ENCODE measurements at places on chromosomes 5 and 9.

- DNase-seq, result peak; percentile 51
Observed at GRCh38 chr9:128254855-128255759, 20.7 kb downstream of the GOLGA2 start.

GRCh38 chr9:85510830-85511504 lies 230.8 kb downstream of the AGTPBP1 start:
- no peak for DNase-seq

- no peak for DNase-seq
Observed at GRCh38 chr5:114305402-114306207, 56.3 kb upstream of the KCNN2 start.

GRCh38 chr5:172805736-172806255 lies 28.3 kb upstream of the ERGIC1 start:
- no peak for DNase-seq

DNA sequence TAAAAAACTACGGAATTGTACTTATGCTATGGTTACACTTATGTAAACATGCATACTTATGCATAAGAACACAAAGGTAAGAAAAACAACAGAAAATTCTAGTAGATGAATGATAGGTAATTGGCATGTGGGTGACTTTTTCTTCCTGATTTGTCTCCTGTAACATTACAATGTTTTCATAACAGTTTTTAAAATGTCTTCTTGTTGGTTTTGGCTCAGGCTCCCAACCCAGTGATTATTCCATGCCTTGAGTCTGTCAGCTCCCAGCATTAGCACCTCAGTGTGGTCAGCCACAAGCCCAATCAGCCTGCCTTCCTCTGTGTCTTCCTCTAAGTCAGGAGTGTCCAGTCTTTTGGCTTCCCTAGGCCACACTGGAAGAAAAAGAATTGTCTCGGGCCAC lies 7.9 kb upstream of the FOXE1 start:
- no peak for DNase-seq

- no peak for DNase-seq
Observed at GRCh38 chr5:139138809-139139208, 59.4 kb downstream of the SIL1 start.

- DNase-seq, result no peak
Observed at GRCh38 chr5:174903172-174903732, 178.9 kb downstream of the MSX2 start.

- DNase-seq, result no peak
Observed at GRCh38 chr9:111969622-111970021, 73.0 kb downstream of the UGCG start.

GRCh38 chr5:168772316-168772961 lies 193.3 kb upstream of the PANK3 start:
- DNase-seq, result no peak

DNA sequence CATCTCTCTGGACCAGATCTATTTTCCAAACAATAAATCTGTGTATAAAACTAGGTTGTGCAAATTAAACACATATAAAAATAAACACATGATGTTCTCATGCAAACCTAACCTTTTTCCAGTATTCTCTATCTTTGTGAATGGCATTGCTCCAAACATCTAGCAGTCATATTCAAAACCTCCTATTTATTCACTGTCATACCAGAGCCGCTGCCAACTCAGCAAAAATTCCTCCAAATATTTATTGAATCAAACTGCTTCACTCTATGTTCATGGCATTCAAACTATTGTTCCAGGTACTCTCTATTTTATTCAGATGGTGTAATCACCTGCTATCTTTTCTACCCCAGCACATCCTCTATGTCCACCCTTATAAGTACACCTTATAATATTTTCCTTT lies 652.1 kb upstream of the RIOK2 start:
- no peak for DNase-seq

DNA sequence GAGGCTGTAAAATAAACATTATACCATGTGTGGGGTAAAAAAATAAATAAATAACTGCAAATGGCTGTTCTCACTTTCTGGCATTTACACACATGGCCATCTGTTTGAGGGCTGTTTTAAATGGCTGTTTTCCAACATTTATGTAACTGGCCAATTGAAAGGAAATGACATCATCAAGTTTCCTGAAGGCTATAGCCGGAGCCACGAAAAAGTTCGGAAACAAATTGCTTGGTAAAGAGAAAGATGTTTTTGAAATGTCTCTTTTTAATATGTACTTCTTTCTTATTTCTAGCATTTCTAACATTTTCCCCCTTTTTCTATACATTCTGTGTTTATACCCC lies 95.4 kb upstream of the DAB2 start:
- no peak for DNase-seq

DNA sequence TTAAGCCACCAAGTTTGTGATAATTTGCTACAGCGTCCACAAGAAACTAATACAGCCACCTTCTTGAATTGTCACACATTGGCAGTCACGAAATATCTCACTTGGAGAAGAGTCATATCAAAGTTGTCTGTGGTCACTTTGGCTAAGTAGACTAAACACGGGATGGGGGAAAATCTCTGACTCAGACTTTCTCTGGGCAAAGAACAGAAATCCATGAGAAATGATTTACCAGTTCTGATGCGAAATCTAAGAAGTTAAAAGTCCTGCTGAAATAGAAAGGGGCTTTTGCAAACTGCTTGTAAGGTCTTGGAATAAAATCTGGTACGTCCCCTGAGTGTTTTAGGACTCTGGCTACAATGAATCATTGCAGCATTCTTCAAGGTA lies 158.4 kb downstream of the COL23A1 start:
- no peak for DNase-seq

- peak; percentile 22 for DNase-seq
Observed at GRCh38 chr5:139481122-139481533, 1.4 kb downstream of the STING1 start.

- DNase-seq, result no peak
Observed at GRCh38 chr5:89536020-89536419, 653.0 kb upstream of the MEF2C start.

- DNase-seq, result no peak
Observed at GRCh38 chr9:108270051-108270450, 585.7 kb downstream of the ACTL7B start.

- no peak for DNase-seq
Observed at GRCh38 chr9:109816490-109816889, 36.5 kb downstream of the PALM2AKAP2 start.

GRCh38 chr5:927172-928015 lies 34.7 kb downstream of the TRIP13 start:
- no peak for DNase-seq

DNA sequence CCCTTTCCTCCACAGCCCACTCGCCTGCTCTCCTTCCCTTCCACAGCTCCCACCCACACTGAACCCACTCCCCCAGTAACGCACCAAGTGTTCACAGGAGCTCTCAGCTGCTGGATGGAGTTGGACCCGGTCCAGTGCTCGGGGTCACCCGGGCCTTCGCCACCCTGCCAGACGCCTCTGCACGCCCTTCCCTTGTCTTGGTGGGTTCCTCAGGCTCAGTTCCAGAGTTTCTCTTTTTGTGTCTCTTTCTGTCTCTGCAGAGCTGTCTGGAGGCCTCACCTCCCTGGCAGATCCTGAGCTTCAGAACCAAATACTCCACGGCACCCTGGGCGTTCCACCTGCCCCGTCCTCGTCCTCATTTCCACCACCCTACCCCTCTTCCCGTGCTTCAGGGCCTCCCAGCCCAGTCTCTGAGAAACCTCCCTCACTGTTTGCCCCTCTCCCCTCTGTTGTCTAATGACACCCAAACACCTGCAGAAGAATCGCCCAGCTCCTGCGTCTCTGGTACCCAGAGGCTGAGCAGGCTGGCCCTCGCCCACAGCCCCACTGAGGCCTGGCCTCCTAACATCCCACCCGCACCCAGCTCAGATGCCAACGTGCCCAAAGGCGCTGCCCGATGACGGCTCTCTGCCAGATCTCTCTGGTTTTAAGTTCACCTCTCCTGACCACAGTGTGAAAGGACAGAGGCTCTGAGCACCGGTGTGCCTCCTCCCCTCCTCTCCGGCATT lies 74.3 kb downstream of the COL23A1 start:
- DNase-seq, result no peak

- no peak for DNase-seq
Observed at GRCh38 chr5:89471541-89471940, 588.6 kb upstream of the MEF2C start.

GRCh38 chr9:21505425-21506179 lies 23.5 kb upstream of the IFNE start:
- DNase-seq, result no peak

- DNase-seq, result no peak
Observed at GRCh38 chr5:141094481-141095262, at the start of gene PCDHB2. TSS of gene PCDHB2 (plus strand) at chr5:141094615. CDS start at chr5:141094791, 176 bp downstream.

- DNase-seq, result no peak
Observed at GRCh38 chr5:83354958-83355357, 116.6 kb upstream of the VCAN start.

DNA sequence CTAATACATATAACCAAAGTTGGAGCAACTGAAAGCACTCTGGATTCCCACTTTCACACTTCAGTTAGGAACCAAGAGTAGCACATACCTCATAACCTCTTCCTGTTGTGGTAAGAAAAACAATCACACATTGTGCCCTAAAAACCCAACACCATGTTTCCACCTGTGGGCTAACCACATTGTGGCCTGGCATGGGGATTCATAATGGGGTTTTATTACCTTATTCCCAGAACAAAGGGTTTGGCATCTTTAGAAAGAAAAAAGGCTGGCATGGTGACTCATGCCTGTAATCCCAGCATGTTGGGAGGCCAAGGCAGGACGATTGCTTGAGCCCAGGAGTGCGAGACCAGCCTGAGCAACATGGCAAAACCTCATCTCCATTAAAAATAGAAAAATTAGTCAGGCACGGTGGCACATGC lies 60.6 kb downstream of the HSD17B3 start:
- no peak for DNase-seq

- peak; percentile 58 for DNase-seq
Observed at GRCh38 chr5:150783422-150783928, 4.9 kb downstream of the SMIM3 start.

GRCh38 chr9:79616013-79616412 lies 44.2 kb downstream of the TLE4 start:
- no peak for DNase-seq

GRCh38 chr5:61689153-61689846 lies 357.2 kb downstream of the ZSWIM6 start:
- no peak for DNase-seq

- DNase-seq, result no peak
Observed at GRCh38 chr9:121268851-121269641, 1.1 kb downstream of the GSN start.

DNA sequence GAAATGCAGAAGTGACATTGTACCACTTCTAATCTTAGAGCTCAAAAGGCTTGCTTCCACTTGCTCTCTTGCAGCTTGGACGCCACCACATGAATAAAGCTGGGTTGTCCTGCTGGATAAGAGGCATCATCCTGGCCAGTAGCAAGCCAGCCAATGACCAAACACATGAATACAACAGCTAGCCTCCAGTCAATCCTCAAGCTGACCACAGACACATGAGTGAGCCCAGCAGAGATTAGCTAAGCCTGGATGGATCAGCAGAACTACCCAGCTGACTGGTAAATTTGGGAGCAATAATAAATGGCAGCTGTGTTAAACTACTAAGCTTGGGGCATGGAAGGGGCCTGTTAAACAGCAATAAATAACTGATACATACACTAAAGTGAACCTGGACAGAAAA lies 121.1 kb upstream of the SLC12A2 start:
- no peak for DNase-seq

Data from effector CD4-positive, alpha-beta T cell (primary cell).